ENCODE measurements at places on chromosomes 12 and 14. TPM values are rescaled to one million over a fixed set of nuclear protein-coding genes. Genes with fewer than 3 reads are reported as not detected.

PAX9 gene
- not detected for total RNA-seq

KRT75 gene
- total RNA-seq = not detected

LRTM2 gene
- total RNA-seq = not detected

MEG3 gene
- not detected for total RNA-seq

PARP2 gene
- 45.9 TPM for total RNA-seq

FGF6 gene
- total RNA-seq = not detected

LRP1-AS gene
- total RNA-seq = not detected

PAN2 gene
- 54.0 TPM for total RNA-seq

IL31 gene
- not detected for total RNA-seq

GPRC5A gene
- 0.30 TPM for total RNA-seq

DNA sequence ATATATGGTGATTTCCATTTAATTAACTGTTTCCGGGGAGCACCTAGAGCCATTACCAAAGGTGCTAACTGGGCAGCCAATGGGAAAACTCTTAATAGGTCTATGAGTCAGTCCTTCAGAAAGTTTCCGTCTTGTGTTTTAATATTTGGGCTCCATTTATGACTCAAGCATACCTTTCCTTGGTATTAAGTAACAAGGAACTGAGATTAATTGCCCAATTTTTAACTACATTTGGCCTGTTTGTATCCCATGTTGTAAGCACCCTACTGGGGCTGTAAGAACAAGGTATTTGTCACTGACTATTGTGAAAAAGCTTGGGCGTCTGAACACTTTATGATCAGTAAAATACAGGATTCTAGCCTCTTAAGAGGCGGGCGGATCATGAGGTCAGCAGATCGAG is 62.8 kb upstream of the FOXN3 start:
- no peak for DNase-seq

GRCh38 chr12:55741931-55742680 is 816 bp upstream of the GDF11 start:
- no peak for DNase-seq

- no peak for DNase-seq
Observed at GRCh38 chr12:43760396-43760795, 1.6 kb downstream of the IRAK4 start.

DNA sequence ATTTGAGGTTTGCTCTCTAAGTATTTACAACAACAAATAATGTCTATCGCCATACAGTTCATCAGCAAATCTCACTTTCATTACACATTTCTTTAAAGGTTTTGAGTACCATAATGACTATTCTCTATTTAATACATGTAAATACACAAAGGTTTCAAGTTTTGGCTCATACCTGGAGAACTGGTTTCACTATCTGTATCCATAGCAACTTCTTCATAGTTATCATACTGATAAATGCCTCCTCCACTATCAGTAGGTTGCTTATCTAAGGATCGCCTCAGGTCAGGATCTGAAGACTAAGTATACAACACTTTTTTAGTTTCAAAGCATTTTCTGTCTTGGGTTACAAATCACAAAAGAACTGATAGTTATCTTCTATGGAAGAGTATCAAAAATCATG is 21.4 kb downstream of the ZFC3H1 start:
- DNase-seq = no peak

- DNase-seq = no peak
Observed at GRCh38 chr12:103903993-103904392, 26.2 kb upstream of the HSP90B1 start.

GRCh38 chr12:47757840-47758583 is 668 bp downstream of the RAPGEF3 start:
- DNase-seq = no peak

- DNase-seq = no peak
Observed at GRCh38 chr12:59574406-59574805, 21.4 kb upstream of the SLC16A7 start.

DNA sequence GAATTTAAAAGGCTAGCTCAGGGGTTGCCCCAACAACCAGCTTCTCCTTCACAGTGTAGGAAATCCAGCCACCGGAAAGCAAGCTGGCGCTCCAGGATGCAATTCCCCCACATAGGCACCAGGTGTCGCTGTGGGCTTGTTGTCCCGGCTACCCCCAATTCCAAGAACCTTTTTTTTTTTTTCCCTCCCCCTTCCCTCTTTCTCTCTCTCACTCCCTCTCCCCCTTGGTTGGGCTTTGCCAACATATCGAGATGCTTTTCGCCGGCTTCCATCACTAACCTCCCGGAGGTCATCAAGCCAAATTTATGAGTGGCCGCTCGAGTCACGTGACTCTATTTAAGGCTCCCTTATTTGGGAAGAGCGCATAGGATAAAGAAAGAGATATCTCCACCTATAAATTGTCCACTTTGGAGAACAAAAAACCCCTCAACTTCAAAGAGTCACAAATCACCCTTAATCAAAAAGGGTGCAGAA is at the start of gene HOXC5:
HOXC5 (plus strand) TSS at position 424 of the 474 bp plus-strand sequence. CDS start 73 bp downstream, outside the sequence.
- DNase-seq = no peak

DNA sequence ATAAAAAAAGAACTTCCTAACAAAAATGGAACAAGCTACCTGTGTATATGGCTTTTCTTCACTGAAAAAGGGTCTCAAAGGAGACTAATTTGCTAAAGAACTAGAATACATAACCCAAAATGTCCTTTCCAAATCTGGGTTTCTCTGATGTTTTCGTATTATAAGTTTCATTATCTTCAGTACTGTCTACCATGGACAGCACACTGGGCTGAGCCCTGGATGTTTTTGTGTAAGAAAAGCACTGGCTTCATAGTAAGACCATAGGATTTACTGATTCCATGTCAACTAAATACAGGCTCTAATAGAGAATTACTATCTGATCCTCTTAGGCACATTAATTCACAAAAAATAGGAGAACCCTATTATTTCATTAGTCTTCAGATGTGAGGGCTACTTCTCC is 94.3 kb upstream of the GPHB5 start:
- DNase-seq = no peak

- no peak for DNase-seq
Observed at GRCh38 chr12:79534029-79534867, 156.5 kb downstream of the PAWR start.

- no peak for DNase-seq
Observed at GRCh38 chr12:92468358-92469020, 234.3 kb upstream of the PLEKHG7 start.

DNA sequence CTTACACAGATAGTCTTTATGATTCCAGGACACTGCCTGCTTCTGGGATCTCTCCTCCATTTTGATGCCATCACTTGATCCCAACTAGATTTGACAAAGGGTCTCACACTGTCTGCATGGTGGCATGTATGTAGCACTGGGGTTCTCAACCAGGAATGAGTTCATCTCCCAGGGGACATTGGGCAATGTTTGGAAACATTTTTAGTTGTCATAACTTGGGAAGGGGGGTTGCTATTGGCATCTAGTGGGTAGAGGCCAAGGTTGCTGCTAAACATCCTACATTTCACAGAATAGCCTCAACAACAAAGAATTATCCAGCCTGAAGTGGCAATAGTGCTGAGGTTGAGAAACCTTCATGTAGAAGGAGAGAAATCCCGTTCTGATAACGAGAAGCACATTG is 376.2 kb downstream of the DPF3 start:
- DNase-seq = no peak

GRCh38 chr12:88237954-88238353 is 95.8 kb downstream of the TMTC3 start:
- no peak for DNase-seq

DNA sequence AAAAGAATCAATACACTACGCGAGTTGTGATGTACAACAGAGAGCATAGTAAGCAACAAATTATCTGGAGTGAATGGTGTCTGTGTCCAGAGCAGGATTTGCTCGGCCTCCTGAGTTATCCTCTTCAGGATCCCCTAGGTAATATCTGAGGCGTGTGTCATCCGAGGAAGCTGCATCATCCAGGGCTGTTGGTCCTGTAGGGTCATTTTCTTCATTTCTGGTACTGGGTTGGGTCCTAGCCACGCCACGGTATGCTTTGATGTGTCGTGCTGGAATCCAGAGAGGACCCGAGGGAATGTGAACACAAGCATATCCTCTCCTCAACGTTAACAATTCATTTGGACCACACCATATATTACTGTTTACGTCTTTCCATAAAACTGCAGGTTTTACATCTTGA is 19.0 kb upstream of the CLEC4E start:
- no peak for DNase-seq

- DNase-seq = no peak
Observed at GRCh38 chr12:50317203-50317602, 33.9 kb upstream of the LIMA1 start.

DNA sequence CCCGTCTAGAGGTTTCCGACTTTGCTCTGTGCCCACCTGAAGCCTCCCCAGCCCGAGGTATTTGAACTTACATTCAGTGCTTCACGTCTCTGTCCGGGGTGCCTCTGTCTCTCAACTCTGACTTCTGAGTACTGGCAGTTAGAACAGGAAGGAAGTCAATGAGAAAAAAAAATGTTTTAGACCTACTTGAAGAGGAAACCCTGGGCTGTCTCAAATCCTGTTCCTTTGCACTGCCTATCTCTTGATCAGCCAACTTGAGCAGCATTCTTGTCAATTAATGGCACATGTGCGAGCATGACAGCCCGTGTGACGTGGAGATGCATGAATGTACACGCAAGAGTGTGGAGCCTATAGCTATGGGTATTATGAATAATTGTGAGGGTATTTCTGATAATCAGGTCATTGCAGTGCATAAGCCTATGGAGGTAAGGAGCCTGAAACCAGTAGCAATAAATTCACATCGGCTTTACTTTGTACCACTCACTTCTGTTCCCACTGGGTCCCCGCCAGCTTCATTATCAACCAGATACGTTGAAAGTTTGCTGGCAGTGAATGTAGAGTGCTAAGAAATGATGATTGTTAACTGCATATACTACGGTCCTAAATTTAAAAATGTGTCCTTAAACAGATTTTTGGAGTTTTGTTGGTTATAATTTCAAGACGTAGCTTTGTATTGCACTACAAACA is at the start of gene ARHGDIB:
ARHGDIB (minus strand) TSS at position 136 of the 687 bp plus-strand sequence. CDS start 10,889 bp downstream, outside the sequence.
- DNase-seq = peak; percentile 45

GRCh38 chr12:77918046-77918445 is 87.4 kb downstream of the NAV3 start:
- no peak for DNase-seq

- DNase-seq = no peak
Observed at GRCh38 chr14:68566075-68566474, 226.8 kb downstream of the ZFP36L1 start.

GRCh38 chr12:114746297-114747011 is 62.5 kb upstream of the TBX3 start:
- no peak for DNase-seq

- DNase-seq = no peak
Observed at GRCh38 chr14:39451811-39452210, 19.6 kb upstream of the FBXO33 start.

DNA sequence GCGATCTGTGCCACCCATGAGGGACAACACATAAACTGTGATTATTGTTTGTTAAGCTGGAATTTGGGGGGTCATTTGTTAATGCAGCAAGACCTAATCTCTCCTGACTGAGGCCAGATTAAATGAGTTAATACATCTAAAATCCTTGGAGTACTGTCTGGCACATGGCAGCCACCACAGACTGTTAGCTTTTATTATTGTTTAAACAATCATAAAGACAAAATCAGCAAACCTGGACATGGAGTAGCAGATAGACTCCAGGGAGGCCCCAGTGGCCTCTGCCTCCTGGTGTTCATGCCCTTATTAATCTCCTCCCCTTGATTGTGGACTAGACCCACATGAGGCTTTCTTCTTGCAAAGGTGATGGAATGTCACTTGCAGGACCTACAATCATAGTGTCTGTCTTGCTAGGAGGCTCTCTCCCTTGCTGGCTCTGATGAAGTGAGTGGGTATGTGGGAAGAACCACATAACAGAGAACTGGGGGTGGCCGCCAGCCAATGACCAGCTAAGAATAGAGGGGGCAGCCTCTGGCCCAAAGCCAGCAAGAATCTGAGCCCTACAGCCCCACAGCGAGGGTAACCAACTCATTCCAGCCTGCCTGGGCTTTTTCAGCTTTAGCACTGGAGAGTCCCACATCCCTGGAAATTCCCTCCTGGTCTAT is 142.0 kb downstream of the SCARB1 start:
- DNase-seq = no peak

DNA sequence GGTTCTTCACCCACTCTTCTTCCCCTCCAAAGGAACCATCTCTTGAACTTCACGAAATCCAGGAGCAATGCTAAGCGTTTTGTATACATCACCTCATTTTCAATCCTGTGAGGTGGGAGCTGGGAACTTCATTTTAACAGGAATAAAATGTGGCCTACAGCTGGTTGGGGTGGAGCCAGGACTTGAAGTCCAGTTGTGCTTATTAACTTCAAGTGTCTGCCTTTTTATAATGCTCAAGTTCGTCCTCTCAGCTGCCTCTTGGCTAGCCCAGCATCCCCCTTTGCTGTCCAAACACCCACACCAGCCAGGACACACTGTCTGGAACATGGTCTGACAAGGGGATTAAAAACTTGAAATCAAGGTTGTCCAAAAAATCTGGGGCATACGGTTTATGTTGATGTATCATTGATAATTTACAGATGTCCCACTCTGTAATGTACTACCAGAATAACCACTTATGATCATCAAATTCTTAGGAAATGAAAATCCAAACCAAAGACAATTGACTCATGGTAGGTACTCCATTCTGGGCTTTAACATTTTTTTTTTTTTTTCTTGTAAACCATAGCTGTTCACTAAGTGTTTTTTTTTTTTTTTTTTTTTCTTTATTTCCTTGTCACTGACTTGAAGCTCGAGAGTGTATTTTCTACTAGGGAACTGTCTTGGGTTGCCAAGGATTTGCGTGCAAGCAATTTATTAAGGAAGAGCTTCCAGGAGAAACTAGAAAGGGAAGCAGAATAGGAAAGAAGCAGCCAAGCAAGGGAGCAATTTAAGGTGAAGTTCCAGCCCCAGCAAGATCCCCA is 252.3 kb downstream of the EFCAB11 start:
- DNase-seq = no peak

GRCh38 chr12:107513184-107513583 is 172.4 kb upstream of the PWP1 start:
- no peak for DNase-seq

- no peak for DNase-seq
Observed at GRCh38 chr14:48584031-48584430, 908.6 kb upstream of the MDGA2 start.

- no peak for DNase-seq
Observed at GRCh38 chr14:93056166-93056839, 59.4 kb downstream of the ITPK1 start.

- DNase-seq = no peak
Observed at GRCh38 chr12:5210179-5210922, 166.7 kb downstream of the KCNA5 start.

DNA sequence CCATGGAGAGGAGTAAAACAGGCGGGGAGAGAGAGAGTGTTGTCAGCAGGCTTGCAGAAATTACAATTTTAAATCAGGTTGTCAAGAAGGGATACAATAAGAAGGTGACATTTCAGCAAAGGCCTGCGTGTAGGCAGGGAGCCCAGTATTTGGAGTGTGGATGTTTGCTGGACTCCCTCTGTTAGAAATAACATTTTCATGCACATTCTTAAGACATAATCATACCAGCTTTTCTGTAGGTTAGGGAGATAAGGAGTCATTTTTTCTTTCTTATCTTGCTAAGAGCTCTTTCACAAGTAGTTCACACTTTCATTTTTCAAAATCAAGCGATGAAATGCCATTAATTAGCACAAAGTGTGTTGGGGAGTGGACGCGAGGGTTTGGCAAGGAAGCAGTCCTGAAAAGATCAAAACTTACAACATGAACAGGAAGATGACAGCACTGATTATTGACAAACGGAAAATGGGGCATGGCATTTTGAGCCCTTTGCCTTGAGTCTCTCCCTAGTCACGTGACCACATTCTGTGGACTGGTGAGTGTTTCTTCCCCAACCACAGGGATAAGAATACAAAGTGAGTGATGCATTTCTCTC is 160.2 kb downstream of the DAD1 start:
- no peak for DNase-seq

All from activated naive CD4-positive, alpha-beta T cell treated with anti-CD3 and anti-CD28 coated beads, Interleukin-2, amount 50 U/mL, for 72 hours (primary cell).